Nasal cavity respiratory epithelium epithelial cell of viscerocranial mucosa (primary cell): ENCODE measurements at places on chromosomes 1 and 21. TPM values are rescaled to one million over a fixed set of nuclear protein-coding genes. Genes with fewer than 3 reads are reported as not detected.

ST6GALNAC5 gene
- 3.0 and 10.3 TPM in 2 replicates for total RNA-seq

ADGRL4 gene
- not detected in 2 replicates for total RNA-seq

RNU1-2 gene
- under 0.01 TPM in 2 replicates for total RNA-seq

CRYBG2 gene
- total RNA-seq: 52.6 and 55.7 TPM in 2 replicates

SHISA4 gene
- 3.4 and 4.0 TPM in 2 replicates for total RNA-seq

GPR37L1 gene
- not detected in 2 replicates for total RNA-seq

TSPEAR gene
- not detected in 2 replicates for total RNA-seq

NBL1 gene
- 54.7 and 211 TPM in 2 replicates for total RNA-seq

TAS1R1 gene
- total RNA-seq: not detected in 2 replicates

COL11A1 gene
- under 0.01 and 0.07 TPM in 2 replicates for total RNA-seq

CAPN9 gene
- 0.07 TPM in 1 of 2 replicates, not detected in the other for total RNA-seq

ANKRD65 gene
- 4.4 and 18.2 TPM in 2 replicates for total RNA-seq

VWA5B1 gene
- total RNA-seq: not detected in 2 replicates

RCC1 gene
- total RNA-seq: 59.8 and 76.6 TPM in 2 replicates

LIN9 gene
- 3.4 and 3.7 TPM in 2 replicates for total RNA-seq

LRRIQ3 gene
- under 0.01 and 0.71 TPM in 2 replicates for total RNA-seq

FCRLA gene
- under 0.01 and 0.28 TPM in 2 replicates for total RNA-seq

TNFRSF9 gene
- 0.64 and 2.7 TPM in 2 replicates for total RNA-seq

TRABD2B gene
- total RNA-seq: 1.1 TPM in 1 of 2 replicates, not detected in the other

IL20 gene
- total RNA-seq: 0.43 and 3.8 TPM in 2 replicates

RGL1 gene
- total RNA-seq: 0.68 and 3.3 TPM in 2 replicates

MANEAL gene
- total RNA-seq: 0.68 and 1.6 TPM in 2 replicates

ILDR2 gene
- not detected in 2 replicates for total RNA-seq

TMEM200B gene
- 1.4 and 2.1 TPM in 2 replicates for total RNA-seq

SPATA46 gene
- not detected in 2 replicates for total RNA-seq

FMO1 gene
- not detected in 2 replicates for total RNA-seq

FAM72A gene
- total RNA-seq: 0.68 and 0.85 TPM in 2 replicates
